Karpas-422 (cell line): ENCODE measurements at places on chromosomes 2 and 18. TPM values are rescaled to one million over a fixed set of nuclear protein-coding genes. Genes with fewer than 3 reads are reported as not detected.

DNA sequence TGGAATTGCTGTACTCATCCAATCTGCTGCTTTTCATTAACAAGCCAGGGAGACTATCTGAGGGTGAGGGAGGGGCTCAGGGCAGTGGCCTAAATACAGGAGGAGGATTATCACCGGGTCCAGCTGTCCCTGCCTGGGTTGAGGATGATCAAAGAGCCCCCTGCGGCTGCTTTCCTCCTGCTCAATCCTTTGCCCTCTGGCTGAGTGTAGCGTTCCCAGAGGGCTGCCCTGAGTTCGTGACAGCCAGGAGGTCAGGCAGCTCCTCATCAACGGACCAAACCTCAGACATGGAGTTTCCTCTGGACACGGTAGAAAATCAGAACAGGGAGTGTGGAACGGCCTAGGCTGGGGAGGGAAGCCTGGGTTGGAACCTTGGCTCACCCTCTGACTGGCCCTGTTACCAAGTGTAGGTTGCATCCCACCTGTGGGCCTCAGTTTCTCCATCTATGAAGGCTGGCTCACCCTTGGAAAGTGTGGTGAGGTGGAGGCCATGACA lies 23.5 kb downstream of the CIB4 start:
- no peak overlapping the region for H3K4me3 ChIP-seq
- H3K4me1 ChIP-seq, result no peaks in the 10 kb centered on the region
- no peak overlapping the region for H3K27ac ChIP-seq
- no peaks in the 10 kb centered on the region for H3K27me3 ChIP-seq

GRCh38 chr2:72969706-72970105 lies 52.4 kb downstream of the EMX1 start:
- H3K27ac ChIP-seq, result no peak overlapping the region
- DNase-seq, result no peak
- H3K4me1 ChIP-seq, result no peaks in the 10 kb centered on the region
- no peak overlapping the region for H3K4me3 ChIP-seq
- H3K36me3 ChIP-seq, result no peaks in the 10 kb centered on the region

GRCh38 chr18:49094979-49095632 lies 144.3 kb upstream of the SMAD7 start:
- DNase-seq, result no peak
- no peak overlapping the region for H3K27ac ChIP-seq
- H3K27me3 ChIP-seq, result no peaks in the 10 kb centered on the region

GRCh38 chr2:110807522-110807921 lies 75.1 kb downstream of the ACOXL start:
- no peaks in the 10 kb centered on the region for H3K4me1 ChIP-seq
- no peak overlapping the region for H3K4me3 ChIP-seq
- H3K27me3 ChIP-seq, result 0 out of 2 replicates have a peak, but pooled peaks cover 8% of the 10 kb centered on the region
- no peak for DNase-seq
- H3K27ac ChIP-seq, result no peak overlapping the region

GRCh38 chr18:9086624-9087023 lies 15.9 kb upstream of the NDUFV2 start:
- H3K36me3 ChIP-seq, result no peaks in the 10 kb centered on the region

- DNase-seq, result no peak
- no peak overlapping the region for H3K4me3 ChIP-seq
- H3K27ac ChIP-seq, result no peak overlapping the region
- H3K4me1 ChIP-seq, result no peaks in the 10 kb centered on the region
Observed at GRCh38 chr2:120904830-120905234, 169.2 kb downstream of the GLI2 start.

- H3K36me3 ChIP-seq, result no peaks in the 10 kb centered on the region
- no peak for DNase-seq
- H3K4me1 ChIP-seq, result peaks cover 5% of the 10 kb centered on the region; the same call in 1 of the 2 replicates
- no peak overlapping the region for H3K27ac ChIP-seq
Observed at GRCh38 chr2:151729415-151729811, 4.9 kb downstream of the NEB start.

DNA sequence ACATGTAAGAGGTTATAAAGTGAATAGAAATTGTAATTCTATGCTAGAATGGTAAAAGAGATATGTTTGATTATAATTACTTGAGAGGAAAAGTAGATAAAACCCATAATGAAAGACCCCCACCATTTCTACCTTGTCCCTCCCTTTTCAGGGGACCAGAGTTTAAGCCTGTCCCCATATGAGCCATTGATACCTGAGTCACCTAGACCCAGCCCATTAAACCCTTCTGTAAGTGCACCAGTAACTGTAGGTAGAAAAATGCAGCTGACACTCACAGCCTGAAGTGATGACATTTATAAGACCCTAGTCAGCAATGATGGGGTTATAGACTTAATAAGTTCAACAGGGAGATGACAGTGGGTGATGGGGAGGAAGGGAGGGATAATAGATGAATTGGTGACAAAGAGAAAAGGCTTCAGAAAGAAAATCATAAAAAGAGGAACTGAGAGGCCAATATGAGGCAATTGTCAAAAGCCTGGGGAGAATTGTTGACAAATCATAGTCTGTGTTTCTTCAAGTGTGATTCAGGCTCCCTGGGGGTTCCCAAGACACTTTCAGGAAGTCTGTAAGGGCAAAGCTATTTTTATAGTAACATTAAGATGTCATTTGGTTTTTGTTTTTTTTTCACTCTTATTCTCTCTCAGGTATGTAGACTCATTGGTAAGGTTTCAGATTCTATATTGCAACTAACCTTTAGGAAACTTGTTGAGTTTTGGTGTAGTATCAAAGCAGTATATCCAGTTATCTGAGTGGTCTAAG lies 544.2 kb downstream of the SATB2 start:
- no peak for DNase-seq
- no peak overlapping the region for H3K4me3 ChIP-seq
- H3K36me3 ChIP-seq, result no peaks in the 10 kb centered on the region
- no peaks in the 10 kb centered on the region for H3K4me1 ChIP-seq

DNA sequence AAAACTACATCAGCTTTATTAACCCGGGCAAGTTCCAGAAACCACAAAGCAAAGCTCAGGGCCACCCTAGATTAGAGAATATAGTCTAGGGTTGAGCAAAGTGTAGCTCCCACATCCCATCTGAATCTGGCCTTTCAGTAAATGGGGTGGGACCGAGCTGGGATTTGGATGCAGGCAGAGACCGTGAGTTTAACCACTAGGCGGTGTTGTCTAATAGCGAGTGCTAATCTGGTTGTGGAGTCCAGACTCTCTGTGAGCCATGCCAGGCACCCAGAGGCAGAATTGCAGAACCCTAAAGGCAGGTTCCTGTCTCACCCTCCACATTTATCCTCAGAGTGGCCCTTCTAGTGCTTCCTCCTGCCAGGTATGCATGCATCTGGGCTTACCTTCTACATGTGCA lies 435.9 kb downstream of the TSN start:
- H3K4me1 ChIP-seq, result no peaks in the 10 kb centered on the region
- no peaks in the 10 kb centered on the region for H3K27me3 ChIP-seq
- H3K4me3 ChIP-seq, result no peak overlapping the region
- no peak overlapping the region for H3K27ac ChIP-seq
- DNase-seq, result peak; percentile 72

DNA sequence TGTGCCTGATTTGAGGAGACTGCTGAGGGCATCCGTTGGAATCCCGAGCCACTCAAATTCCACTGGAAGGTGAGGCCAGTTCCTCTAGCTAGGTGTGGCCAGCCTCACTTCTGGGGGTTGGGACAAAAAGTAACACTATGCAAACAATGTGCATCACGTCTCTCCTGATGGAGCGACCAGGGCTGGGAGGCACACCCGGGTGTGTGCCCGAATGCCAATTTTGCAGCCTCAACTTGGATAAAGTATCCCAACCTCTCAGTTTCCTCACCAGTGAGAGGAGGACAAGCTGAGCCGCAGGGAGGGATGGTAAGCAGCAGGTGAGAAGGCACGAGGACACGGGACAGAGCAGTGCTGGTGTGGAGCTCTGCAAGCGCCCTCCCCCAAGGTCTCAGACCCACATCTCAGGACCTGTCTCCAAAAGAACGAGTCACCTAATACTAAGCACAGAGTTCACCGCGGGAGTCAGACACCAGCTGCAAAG lies 218.3 kb downstream of the HAUS1 start:
- no peaks in the 10 kb centered on the region for H3K36me3 ChIP-seq
- H3K4me3 ChIP-seq, result no peak overlapping the region
- peaks cover 5% of the 10 kb centered on the region for H3K4me1 ChIP-seq

DNA sequence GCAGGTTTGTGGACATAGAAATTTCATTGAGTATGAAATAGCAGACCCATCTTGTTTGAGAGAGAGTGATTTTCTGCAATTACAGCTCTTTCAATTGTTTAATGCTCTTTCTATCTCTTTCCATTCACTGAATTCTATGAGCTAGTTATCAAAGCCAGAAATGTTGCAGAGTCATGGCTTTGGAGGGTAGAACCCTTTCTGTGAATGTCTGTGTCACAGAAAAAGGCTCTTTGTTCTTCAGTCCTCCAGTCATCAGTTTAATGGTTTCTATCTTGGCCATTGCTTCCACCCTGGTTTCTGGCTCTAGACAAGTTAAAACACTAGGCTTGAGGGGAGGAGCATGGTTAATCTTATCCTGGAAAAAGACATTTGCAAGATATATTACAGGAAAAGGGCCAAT lies 655.0 kb downstream of the STK39 start:
- H3K4me1 ChIP-seq, result peaks cover 7% of the 10 kb centered on the region; the same call in 1 of the 2 replicates
- no peaks in the 10 kb centered on the region for H3K27me3 ChIP-seq
- DNase-seq, result no peak
- no peak overlapping the region for H3K4me3 ChIP-seq

GRCh38 chr2:237900891-237901831 lies 41.7 kb downstream of the RAMP1 start:
- no peak overlapping the region for H3K4me3 ChIP-seq
- no peak overlapping the region for H3K27ac ChIP-seq
- no peaks in the 10 kb centered on the region for H3K27me3 ChIP-seq
- H3K36me3 ChIP-seq, result no peaks in the 10 kb centered on the region
- no peak for DNase-seq

DNA sequence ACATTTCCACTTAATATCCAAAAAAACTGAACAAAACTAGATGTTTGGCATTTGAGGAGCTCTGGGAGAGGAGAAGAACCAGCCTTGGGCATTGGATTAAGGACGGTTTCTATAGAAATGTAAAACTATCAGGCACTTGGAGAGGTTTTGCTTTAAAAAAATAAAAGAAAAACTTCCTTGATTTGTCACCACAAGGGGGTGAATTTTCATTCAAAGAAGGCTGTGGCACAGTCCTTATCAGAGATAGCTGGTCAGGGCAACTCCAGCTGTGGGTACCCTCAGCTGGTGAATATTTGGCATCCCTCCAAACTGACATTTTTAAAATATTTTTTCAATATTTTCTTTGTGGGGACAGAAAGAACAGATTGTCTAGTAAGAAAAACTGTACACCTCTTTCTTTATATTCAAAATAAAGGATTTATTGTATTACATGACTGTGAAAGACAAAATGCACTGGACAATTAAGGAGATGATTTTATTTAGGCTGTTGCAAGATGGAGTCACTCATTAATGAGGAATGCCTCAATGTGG lies 46.1 kb upstream of the TBC1D8 start:
- DNase-seq, result peak; percentile 51
- H3K27ac ChIP-seq, result no peak overlapping the region
- no peaks in the 10 kb centered on the region for H3K27me3 ChIP-seq
- no peak overlapping the region for H3K4me3 ChIP-seq
- no peaks in the 10 kb centered on the region for H3K4me1 ChIP-seq
- H3K36me3 ChIP-seq, result no peaks in the 10 kb centered on the region

DNA sequence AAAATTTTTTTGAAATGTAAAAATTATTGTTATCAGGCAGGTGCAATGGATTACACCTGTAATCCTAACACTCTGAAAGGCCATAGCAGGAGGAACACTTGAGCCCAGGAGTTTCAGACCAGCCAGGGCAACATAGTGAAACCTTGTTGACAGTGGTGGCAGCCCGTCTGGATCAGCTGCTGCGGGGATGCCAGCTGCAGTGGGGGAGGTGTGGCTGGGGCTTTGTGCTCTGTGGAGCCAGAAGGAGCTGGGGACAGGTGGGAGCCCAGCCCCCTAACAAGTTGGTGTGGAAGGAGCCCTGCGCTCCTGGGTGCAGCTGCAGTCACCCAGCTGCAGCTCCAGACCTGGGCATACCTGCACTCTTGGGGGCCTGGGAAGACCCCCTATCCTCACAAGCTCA lies 182.4 kb upstream of the MC4R start:
- H3K4me1 ChIP-seq, result no peaks in the 10 kb centered on the region
- no peak overlapping the region for H3K27ac ChIP-seq
- DNase-seq, result no peak
- H3K36me3 ChIP-seq, result no peaks in the 10 kb centered on the region

- H3K4me1 ChIP-seq, result no peaks in the 10 kb centered on the region
- no peak for DNase-seq
- H3K27me3 ChIP-seq, result no peaks in the 10 kb centered on the region
- H3K36me3 ChIP-seq, result no peaks in the 10 kb centered on the region
Observed at GRCh38 chr2:56713161-56713676, 529.4 kb downstream of the CCDC85A start.

DNA sequence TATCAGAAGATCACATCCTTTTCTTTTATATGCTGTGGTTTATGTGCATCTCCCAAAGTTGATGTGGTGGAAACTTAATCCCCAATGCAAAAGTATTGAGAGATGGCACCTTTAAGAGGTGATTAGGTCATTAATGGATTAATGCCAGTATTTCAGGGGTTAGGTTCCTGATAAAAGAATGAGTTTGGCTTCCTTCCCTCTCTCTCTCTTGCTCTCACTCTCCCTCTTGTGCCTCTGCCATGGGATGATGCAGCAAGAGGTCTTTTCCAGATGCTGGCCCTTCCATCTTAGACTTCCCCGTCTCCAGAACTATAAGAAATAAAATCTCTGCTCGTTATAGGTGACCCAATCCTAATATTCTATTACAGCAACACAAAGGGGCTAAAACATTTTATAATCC lies 85.0 kb downstream of the TTC27 start:
- H3K36me3 ChIP-seq, result peaks cover 10% of the 10 kb centered on the region
- H3K4me3 ChIP-seq, result no peak overlapping the region
- peak overlapping the region; percentile 79 for H3K27ac ChIP-seq
- H3K27me3 ChIP-seq, result no peaks in the 10 kb centered on the region
- peaks cover 63% of the 10 kb centered on the region for H3K4me1 ChIP-seq

GRCh38 chr2:10497797-10498251 lies 49.7 kb upstream of the ODC1 start:
- no peak for DNase-seq
- H3K27ac ChIP-seq, result no peak overlapping the region
- H3K4me3 ChIP-seq, result no peak overlapping the region
- H3K27me3 ChIP-seq, result no peaks in the 10 kb centered on the region

- peaks cover 3% of the 10 kb centered on the region; the same call in 1 of the 2 replicates for H3K4me1 ChIP-seq
- H3K36me3 ChIP-seq, result no peaks in the 10 kb centered on the region
- H3K4me3 ChIP-seq, result no peak overlapping the region
- DNase-seq, result peak; percentile 80
Observed at GRCh38 chr2:28452534-28453081, 43.3 kb upstream of the PLB1 start.

The DNAH7 gene
- total RNA-seq, result 0.14 and 0.82 TPM in 2 replicates

The TCF7L1 gene
- not detected in 2 replicates for total RNA-seq

The RTP5 gene
- total RNA-seq, result not detected in 2 replicates

The OBSL1 gene
- total RNA-seq, result not detected in 2 replicates

The XDH gene
- total RNA-seq, result not detected in 2 replicates

The SUPT7L gene
- total RNA-seq, result 27.9 and 47.9 TPM in 2 replicates

The MALL gene
- total RNA-seq, result not detected in 2 replicates

The SCN2A gene
- 0.51 and 0.75 TPM in 2 replicates for total RNA-seq

The CRYBA2 gene
- total RNA-seq, result not detected in 2 replicates
